Natural killer cell treated with Interleukin-12 subunit alpha and Interleukin-12 subunit beta and Interleukin-15 and Interleukin-18, amount 100 ng/mL, for 72 hours (primary cell): ENCODE measurements at places on chromosomes 13 and 19.
A peak's percentile ranks its signal among the peaks of the same experiment; 100 is the strongest.

DNA sequence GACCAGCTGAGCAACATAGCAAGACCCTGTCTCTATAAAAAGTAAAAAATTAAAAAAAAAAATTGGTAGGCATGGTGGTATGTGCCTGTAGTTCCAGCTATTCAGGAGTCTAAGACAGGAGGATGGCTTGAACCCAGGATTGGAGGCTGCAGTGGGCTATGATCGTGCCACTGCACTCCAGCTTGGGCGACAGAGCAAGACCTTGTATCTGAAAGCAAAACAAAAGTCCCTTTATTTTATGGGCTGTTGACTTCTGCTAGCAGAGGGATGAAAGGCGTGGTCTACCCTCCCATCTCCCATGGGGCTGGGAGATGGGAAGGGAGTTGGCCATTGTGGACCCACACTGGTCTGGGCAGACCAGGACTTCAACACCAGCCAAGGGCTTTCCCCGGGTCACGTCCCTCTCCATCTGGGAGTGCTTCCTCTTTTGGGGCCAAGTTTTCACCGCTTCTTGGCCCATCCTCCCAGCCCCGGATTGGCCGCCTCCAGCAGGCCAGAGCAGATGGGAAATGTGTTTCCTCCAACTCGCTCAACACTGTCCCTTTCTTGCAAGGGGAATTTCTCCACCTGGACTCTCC is 2.2 kb upstream of the TNFSF9 start:
- no peak overlapping the region for H3K27ac ChIP-seq
- no peak overlapping the region for H3K4me3 ChIP-seq
- no peak for DNase-seq
- H3K27me3 ChIP-seq, result peaks cover 34% of the 10 kb centered on the region

GRCh38 chr13:30107121-30107520 is 200.2 kb downstream of the KATNAL1 start:
- no peaks in the 10 kb centered on the region for H3K36me3 ChIP-seq
- H3K27me3 ChIP-seq, result peaks cover 13% of the 10 kb centered on the region
- H3K27ac ChIP-seq, result no peak overlapping the region
- no peak overlapping the region for H3K4me3 ChIP-seq
- no peaks in the 10 kb centered on the region for H3K4me1 ChIP-seq

- no peak for DNase-seq
- H3K4me3 ChIP-seq, result peak overlapping the region; percentile 54
- no peaks in the 10 kb centered on the region for H3K36me3 ChIP-seq
- peaks cover 34% of the 10 kb centered on the region for H3K4me1 ChIP-seq
- H3K27ac ChIP-seq, result peak overlapping the region; percentile 89
Measured at GRCh38 chr19:40147693-40148347, 43.4 kb upstream of the MAP3K10 start.

- no peak overlapping the region for H3K4me3 ChIP-seq
- no peaks in the 10 kb centered on the region for H3K36me3 ChIP-seq
- DNase-seq, result no peak
- H3K27me3 ChIP-seq, result no peaks in the 10 kb centered on the region
- no peak overlapping the region for H3K27ac ChIP-seq
Measured at GRCh38 chr19:3054972-3055740, 7.1 kb downstream of the TLE5 start.

DNA sequence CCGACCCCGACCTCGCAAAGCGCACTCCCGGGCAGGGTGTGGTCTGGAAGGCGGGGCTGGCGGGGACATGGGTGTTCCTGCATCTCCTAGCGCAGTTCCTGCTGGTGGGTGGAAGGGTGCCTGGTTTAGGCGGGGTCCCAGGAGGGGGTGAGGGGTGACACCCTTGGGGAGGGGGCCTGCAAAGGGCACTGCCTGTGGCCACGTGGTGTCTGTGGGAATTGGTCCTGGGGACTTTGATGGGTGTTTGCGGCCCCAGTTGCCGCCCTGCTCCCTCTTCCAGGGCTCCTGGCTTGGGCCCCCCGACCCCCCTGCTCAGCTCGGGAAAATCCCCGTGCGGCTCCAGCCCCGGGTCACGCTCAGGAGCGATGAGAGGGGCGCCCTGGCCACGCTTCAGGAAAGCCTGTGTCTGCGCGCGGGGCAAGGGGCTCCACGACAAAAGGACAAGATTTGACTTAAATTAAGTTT is 19.1 kb downstream of the WTIP start:
- no peaks in the 10 kb centered on the region for H3K4me1 ChIP-seq
- H3K4me3 ChIP-seq, result no peak overlapping the region
- peaks cover 2% of the 10 kb centered on the region for H3K27me3 ChIP-seq
- no peaks in the 10 kb centered on the region for H3K36me3 ChIP-seq
- no peak for DNase-seq

- H3K36me3 ChIP-seq, result no peaks in the 10 kb centered on the region
- H3K4me1 ChIP-seq, result peaks cover 26% of the 10 kb centered on the region
- peak overlapping the region; percentile 50 for H3K4me3 ChIP-seq
Measured at GRCh38 chr13:113841353-113841650, 22.6 kb downstream of the GAS6 start.

GRCh38 chr13:103007427-103007762 is 58.8 kb downstream of the SLC10A2 start:
- H3K36me3 ChIP-seq, result no peaks in the 10 kb centered on the region
- DNase-seq, result no peak
- H3K27ac ChIP-seq, result no peak overlapping the region
- no peaks in the 10 kb centered on the region for H3K4me1 ChIP-seq
- H3K4me3 ChIP-seq, result no peak overlapping the region
- H3K27me3 ChIP-seq, result no peaks in the 10 kb centered on the region

DNA sequence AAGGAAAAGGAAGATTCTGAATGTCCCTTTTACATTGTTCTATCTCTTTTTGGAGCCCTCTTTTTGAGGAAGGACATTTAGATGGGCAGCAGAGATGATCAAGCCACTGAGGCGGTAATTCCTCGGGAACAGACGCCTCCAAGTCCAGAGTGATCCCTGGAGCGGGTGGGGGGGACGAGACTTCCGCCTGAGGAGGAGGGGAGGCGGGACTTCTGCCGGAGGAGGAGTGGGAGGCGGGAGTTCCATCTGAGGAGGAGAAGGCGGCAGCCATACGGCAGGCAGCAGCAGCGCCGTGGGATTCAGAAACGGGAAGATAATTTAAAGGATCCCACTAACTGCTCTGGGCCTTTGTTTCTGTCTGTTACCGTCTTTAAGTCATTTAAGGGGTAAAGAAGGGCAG is 37.6 kb upstream of the CD177 start:
- H3K27ac ChIP-seq, result no peak overlapping the region
- H3K4me3 ChIP-seq, result no peak overlapping the region
- H3K36me3 ChIP-seq, result no peaks in the 10 kb centered on the region
- peaks cover 17% of the 10 kb centered on the region for H3K27me3 ChIP-seq
- H3K4me1 ChIP-seq, result no peaks in the 10 kb centered on the region
- no peak for DNase-seq

GRCh38 chr19:12666265-12667048 is at the start of the genes MAN2B1 and WDR83:
TSS of gene MAN2B1 (minus strand) at chr19:12666742. CDS start at chr19:12666701, 41 bp downstream.
TSS of gene WDR83 (plus strand) at chr19:12666807. CDS start at chr19:12669791, 2,984 bp downstream.
- peak within 1 kb of the TSS; percentile 97 for H3K27ac ChIP-seq
- no peaks in the 10 kb centered on the region for H3K36me3 ChIP-seq
- peak; percentile 85 for DNase-seq
- peaks cover 40% of the 10 kb centered on the region for H3K4me1 ChIP-seq
- no peaks in the 10 kb centered on the region for H3K27me3 ChIP-seq

GRCh38 chr13:97258801-97259200 is 36.7 kb downstream of the MBNL2 start:
- no peaks in the 10 kb centered on the region for H3K36me3 ChIP-seq
- H3K27me3 ChIP-seq, result no peaks in the 10 kb centered on the region
- H3K4me1 ChIP-seq, result peaks cover 57% of the 10 kb centered on the region
- peak overlapping the region; percentile 70 for H3K27ac ChIP-seq
- H3K4me3 ChIP-seq, result peak overlapping the region; percentile 21

DNA sequence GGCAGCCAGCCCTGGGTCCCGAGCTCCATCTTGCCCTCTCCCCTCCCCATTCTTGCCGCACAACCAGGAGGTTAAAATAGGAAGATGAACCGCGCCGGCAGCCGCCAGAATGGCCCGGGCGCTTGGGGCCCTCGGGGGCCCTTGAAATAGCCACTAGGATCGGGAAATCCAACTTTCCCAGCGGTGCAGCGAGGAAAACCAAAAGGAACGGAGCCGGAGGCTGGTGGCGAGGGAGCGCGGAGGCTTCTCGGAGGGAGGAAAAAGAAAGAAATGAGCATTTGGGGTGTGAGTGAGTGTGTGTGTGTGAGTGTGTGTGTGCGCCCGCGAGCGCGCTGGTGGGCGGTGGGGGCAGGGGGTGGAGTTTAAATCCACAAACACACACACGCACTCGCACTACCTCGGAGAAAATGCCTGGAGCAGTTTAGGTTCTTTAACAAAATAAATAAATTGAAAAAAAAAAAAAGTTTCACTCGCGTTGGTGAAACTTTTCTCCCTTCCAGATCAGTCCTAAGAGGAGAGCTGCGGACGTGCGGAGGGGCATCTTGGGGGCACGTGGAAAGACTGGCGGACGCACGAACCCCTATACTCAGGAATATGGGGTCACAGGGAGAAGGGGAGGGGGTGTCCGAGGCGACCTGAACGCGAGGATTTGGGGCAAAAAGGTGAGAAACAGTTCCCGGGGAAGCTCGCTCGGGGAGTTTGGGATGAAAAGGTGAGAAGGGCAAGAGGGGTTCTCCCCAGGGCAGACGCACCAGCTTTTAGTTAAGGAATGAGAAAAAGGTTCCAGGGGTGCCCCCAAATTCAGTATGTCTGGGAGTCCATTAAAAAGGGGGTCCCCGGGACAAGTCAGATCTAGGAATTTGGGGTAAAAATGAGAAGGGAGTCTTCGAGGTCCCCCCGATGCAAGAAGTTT is 1.3 kb downstream of the RFX2 start:
- peak overlapping the region; percentile 95 for H3K4me3 ChIP-seq
- H3K27ac ChIP-seq, result peak overlapping the region; percentile 84
- peaks cover 24% of the 10 kb centered on the region for H3K4me1 ChIP-seq
- H3K27me3 ChIP-seq, result peaks cover 27% of the 10 kb centered on the region

GRCh38 chr13:73254827-73255226 is 196.0 kb downstream of the KLF5 start:
- H3K27me3 ChIP-seq, result no peaks in the 10 kb centered on the region
- H3K36me3 ChIP-seq, result no peaks in the 10 kb centered on the region
- no peak for DNase-seq
- H3K4me1 ChIP-seq, result no peaks in the 10 kb centered on the region
- H3K4me3 ChIP-seq, result no peak overlapping the region
- H3K27ac ChIP-seq, result no peak overlapping the region

- peak overlapping the region; percentile 98 for H3K27ac ChIP-seq
- peak overlapping the region; percentile 51 for H3K4me3 ChIP-seq
- no peaks in the 10 kb centered on the region for H3K27me3 ChIP-seq
- peaks cover 76% of the 10 kb centered on the region for H3K4me1 ChIP-seq
- no peak for DNase-seq
Measured at GRCh38 chr19:38691938-38692457, 44.5 kb downstream of the ACTN4 start.

- no peak overlapping the region for H3K27ac ChIP-seq
- no peak overlapping the region for H3K4me3 ChIP-seq
- peaks cover 27% of the 10 kb centered on the region for H3K4me1 ChIP-seq
- DNase-seq, result no peak
- H3K36me3 ChIP-seq, result peaks cover 14% of the 10 kb centered on the region
Measured at GRCh38 chr19:55652311-55653128, 2.3 kb upstream of the U2AF2 start.
